ENCODE measurements at places on chromosomes 2 and 18. TPM values are rescaled to one million over a fixed set of nuclear protein-coding genes. Genes with fewer than 3 reads are reported as not detected.

CCDC74A gene
- total RNA-seq: 1.2 TPM

DNA sequence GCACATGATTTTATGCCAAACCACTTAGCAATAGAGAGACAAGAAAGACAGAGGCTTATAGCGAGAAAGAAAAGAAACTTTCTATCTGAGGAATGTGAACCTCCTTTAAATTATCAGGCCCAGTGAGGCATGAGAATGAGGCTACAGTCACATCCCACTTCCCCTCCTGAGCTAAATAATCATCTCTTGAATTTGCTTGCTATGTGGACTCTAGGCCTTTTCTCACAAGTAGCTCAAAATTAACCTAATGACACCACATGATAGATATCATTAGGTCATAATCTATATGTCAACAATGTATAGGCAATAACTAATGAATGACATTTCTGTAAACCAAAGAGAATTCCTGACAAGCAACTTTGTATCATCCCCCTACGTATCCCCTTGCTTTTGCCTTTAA is 301.5 kb upstream of the MGAT5 start:
- H3K4me3 ChIP-seq: no peak overlapping the region
- no peaks in the 10 kb centered on the region for H3K4me1 ChIP-seq
- no peaks in the 10 kb centered on the region for H3K27me3 ChIP-seq
- no peak for DNase-seq
- no peak overlapping the region for H3K27ac ChIP-seq

DNA sequence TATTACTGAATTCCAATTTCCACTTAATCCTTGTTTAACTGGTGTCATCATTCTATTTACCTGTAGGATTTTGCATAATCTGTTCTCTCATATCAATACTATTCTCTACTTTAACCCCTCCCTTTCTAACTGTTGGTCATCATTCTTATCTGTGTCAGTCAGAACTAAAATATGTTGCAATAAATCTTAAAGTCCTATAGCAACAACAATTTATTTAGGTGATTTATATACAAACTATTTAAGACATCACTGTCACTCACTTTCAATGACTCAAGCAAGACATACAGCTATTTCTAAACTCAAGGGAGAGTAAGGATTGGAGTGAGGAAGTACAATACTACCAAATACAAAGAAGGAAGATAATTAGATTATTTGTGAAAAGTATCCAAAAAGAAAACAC is 740.4 kb downstream of the DSC3 start:
- no peaks in the 10 kb centered on the region for H3K36me3 ChIP-seq
- no peaks in the 10 kb centered on the region for H3K4me1 ChIP-seq
- H3K27ac ChIP-seq: no peak overlapping the region
- H3K27me3 ChIP-seq: no peaks in the 10 kb centered on the region

GRCh38 chr2:134202371-134202770 is 51.5 kb upstream of the MGAT5 start:
- H3K27me3 ChIP-seq: no peaks in the 10 kb centered on the region
- H3K4me3 ChIP-seq: no peak overlapping the region
- peaks cover 32% of the 10 kb centered on the region for H3K4me1 ChIP-seq

DNA sequence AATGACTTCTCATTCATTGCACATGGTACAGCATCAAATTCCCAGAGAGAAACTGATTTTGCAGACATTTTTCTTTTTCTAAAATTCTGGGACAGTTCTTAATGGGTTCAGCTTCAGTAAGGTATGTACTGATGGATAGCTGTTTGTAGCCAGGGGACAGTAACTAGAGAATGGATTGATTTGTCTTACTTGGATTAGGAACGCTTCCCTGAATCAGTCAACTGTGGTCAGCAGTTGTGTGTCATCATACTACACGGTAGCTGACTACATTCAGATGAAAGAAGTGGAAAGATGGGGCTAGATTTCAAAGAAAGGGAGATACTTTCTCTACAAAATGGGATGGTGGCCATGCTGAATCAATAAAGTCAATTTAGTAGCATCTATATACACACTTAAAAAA is 431.4 kb downstream of the GRB14 start:
- H3K27me3 ChIP-seq: no peaks in the 10 kb centered on the region
- H3K4me1 ChIP-seq: no peaks in the 10 kb centered on the region
- no peak overlapping the region for H3K4me3 ChIP-seq
- no peak for DNase-seq
- no peak overlapping the region for H3K27ac ChIP-seq

FAM117B gene
- total RNA-seq: 9.8 TPM

DNA sequence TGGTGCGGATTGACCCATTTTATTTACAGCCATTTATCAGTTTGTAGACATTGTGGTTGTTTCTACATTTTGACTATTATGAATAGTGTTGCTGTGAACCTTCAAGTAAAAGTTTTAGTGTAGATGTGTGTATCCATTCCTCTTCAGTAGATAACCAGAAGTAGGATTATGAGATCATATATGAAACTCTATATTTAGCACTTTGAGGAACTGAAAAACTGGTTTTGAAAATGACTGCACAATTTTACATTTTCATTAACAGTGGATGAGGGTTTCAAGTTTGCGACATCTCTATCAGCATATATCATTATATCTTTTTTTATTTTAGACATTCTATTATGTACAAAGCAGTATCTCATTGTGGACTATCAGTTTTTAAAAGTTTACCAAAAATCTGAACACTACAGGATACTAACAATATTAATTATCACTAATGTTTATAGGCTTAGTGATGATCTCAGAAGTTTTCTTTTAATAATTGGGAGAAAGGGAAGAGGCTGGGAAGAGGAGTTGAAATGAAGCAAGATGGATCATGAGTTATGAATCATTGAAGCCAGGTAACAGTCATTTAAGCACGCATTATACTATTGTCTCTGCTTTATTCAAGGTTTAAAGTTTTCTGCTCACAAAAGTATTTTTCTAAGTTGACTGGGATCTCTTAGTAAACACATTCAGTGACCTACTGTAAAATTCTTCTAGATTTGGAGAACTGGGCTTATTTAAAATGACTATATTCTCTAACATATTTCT is 329.0 kb upstream of the LRATD1 start:
- no peaks in the 10 kb centered on the region for H3K27me3 ChIP-seq
- H3K4me3 ChIP-seq: no peak overlapping the region
- no peak overlapping the region for H3K27ac ChIP-seq
- no peaks in the 10 kb centered on the region for H3K36me3 ChIP-seq
- H3K4me1 ChIP-seq: no peaks in the 10 kb centered on the region

DNA sequence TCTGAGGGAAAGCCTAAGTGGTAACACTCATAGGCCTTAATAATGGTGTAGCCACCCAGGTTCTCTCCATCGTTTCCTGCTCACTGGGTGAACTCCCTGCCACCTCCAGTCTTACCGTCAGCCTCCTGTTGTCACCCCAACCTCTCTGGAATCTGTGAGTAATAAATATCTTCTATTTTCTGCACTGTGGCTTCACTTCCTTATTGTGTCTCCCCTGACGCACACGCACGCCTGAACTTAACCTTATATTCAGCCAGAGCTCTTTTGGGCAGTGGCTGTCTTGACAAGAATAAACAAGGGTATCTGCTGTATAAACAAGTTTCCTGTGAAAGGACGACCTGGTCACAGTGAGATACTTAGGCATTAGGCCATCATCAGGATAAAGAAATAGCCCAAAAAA is 467.2 kb downstream of the SPAG16 start:
- H3K27ac ChIP-seq: no peak overlapping the region
- no peak for DNase-seq
- H3K4me1 ChIP-seq: no peaks in the 10 kb centered on the region
- H3K36me3 ChIP-seq: no peaks in the 10 kb centered on the region
- H3K4me3 ChIP-seq: no peak overlapping the region

DNA sequence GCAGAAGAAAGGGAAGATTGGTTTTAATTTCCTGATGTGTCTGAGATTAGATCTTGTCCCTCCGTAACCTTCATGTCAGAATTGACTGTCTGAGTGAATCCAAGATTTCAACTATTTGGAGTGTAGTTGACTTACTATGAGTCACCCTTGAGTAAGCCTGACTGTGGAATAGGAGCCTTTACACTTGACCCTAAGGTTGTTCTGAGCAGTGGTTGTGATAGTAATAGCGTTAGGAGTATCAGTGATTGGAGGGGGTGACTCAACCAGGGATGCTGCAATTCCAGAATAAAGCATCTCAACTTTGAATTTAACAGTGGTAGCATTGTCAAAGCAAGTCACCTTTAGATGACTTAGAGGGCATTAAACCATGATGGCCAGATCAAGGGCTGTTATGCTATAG is 979.5 kb upstream of the FAM98A start:
- no peaks in the 10 kb centered on the region for H3K27me3 ChIP-seq
- H3K27ac ChIP-seq: no peak overlapping the region
- no peaks in the 10 kb centered on the region for H3K4me1 ChIP-seq
- no peak overlapping the region for H3K4me3 ChIP-seq

GRCh38 chr2:150156415-150156814 is 331.1 kb downstream of the RND3 start:
- H3K36me3 ChIP-seq: no peaks in the 10 kb centered on the region
- no peak overlapping the region for H3K4me3 ChIP-seq
- no peak overlapping the region for H3K27ac ChIP-seq
- no peak for DNase-seq
- H3K27me3 ChIP-seq: no peaks in the 10 kb centered on the region

DNA sequence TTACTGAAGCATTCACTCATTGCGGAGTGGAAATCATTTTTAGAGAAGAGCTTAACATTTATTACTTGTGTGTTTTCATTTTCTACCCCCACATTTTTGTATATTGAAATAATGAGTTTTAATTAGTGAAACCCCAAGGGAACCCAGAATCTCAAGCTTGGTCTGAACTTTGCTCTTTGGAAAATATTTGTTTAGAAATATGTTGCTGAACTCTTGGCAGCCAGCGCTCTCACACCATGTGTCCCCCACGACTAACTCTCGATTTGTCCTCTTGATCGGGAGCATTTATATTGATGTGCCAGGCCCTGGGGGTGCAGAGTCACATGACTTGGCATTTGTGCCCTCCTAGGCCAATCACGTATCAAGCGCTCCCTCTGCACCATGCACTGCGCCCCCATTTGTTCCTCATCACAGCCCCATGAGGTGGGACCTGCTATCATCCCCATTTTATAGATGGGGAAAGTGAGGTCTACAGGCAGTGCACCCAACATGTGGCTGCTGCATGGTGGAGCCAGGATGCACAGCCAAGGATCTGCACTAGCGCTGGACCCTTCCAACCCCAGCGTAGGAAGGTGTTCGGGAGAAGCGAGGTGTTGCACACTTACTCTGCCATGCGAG is 149.7 kb downstream of the NCK2 start:
- H3K4me1 ChIP-seq: no peaks in the 10 kb centered on the region
- peaks cover 21% of the 10 kb centered on the region for H3K36me3 ChIP-seq
- no peak overlapping the region for H3K27ac ChIP-seq
- no peak overlapping the region for H3K4me3 ChIP-seq

- H3K27me3 ChIP-seq: no peaks in the 10 kb centered on the region
- no peaks in the 10 kb centered on the region for H3K36me3 ChIP-seq
- H3K27ac ChIP-seq: no peak overlapping the region
- no peak for DNase-seq
Measured at GRCh38 chr2:204576362-204576979, 31.2 kb downstream of the PARD3B start.

DNA sequence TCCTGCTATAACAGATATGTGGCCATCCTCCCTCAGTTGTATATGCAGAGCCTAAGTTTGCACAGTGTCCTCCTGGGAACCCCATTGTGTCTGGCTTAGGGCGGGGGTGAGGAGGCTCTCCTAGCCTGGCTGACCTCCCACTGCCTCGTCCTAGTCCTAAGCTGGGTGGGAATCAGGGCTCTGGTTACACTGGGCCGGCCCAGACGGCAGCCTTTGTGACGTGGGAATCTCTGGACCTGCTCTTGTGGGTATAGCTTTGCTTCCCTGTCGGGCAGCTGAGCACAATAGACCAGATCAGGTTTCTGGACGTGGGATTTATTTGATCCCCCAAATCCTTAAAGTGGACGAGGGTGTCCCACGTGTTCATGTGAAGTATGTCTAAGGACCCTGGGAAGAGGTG is 2.9 kb downstream of the ACKR3 start:
- no peak overlapping the region for H3K27ac ChIP-seq
- no peaks in the 10 kb centered on the region for H3K36me3 ChIP-seq
- H3K27me3 ChIP-seq: peaks cover 5% of the 10 kb centered on the region
- H3K4me3 ChIP-seq: no peak overlapping the region
- DNase-seq: no peak

EMILIN1 gene
- 84.6 TPM for total RNA-seq

FBLN7 gene
- 5.4 TPM for total RNA-seq

- no peaks in the 10 kb centered on the region for H3K4me1 ChIP-seq
- no peaks in the 10 kb centered on the region for H3K36me3 ChIP-seq
- H3K27me3 ChIP-seq: no peaks in the 10 kb centered on the region
- H3K27ac ChIP-seq: no peak overlapping the region
- no peak overlapping the region for H3K4me3 ChIP-seq
- DNase-seq: no peak
Measured at GRCh38 chr2:162004031-162004430, 70.0 kb downstream of the DPP4 start.

HDLBP gene
- 444 TPM for total RNA-seq

GRCh38 chr2:22970284-22970975 is 414.5 kb upstream of the KLHL29 start:
- no peaks in the 10 kb centered on the region for H3K27me3 ChIP-seq
- no peaks in the 10 kb centered on the region for H3K36me3 ChIP-seq
- no peak overlapping the region for H3K27ac ChIP-seq
- H3K4me3 ChIP-seq: no peak overlapping the region

GRCh38 chr18:39238981-39239660 is 1673.5 kb upstream of the CELF4 start:
- H3K36me3 ChIP-seq: no peaks in the 10 kb centered on the region
- H3K4me1 ChIP-seq: no peaks in the 10 kb centered on the region
- no peak for DNase-seq

AP1S3 gene
- total RNA-seq: 16.8 TPM

CDH19 gene
- 1.4 TPM for total RNA-seq

DNA sequence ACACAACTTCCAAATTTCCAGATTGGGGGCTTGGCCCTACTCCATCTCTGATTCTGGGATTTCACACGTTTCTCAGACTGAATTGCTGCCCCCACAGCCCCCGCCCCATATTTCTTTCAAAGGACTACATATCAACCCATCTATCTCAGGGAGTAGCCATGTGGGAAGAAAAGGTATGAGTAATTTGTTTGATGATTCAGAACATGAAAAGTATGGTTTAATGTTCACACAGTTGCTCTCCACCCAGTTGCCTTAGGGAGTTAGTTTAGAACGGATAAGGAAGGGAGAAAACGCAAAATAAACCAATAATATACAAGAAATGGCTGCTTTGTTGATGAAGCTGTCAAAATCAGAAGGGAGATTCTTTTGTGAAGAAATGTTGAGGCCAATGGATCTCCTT is 145.1 kb downstream of the PIEZO2 start:
- H3K36me3 ChIP-seq: no peaks in the 10 kb centered on the region
- DNase-seq: no peak
- no peak overlapping the region for H3K4me3 ChIP-seq
- H3K27ac ChIP-seq: no peak overlapping the region
- no peaks in the 10 kb centered on the region for H3K27me3 ChIP-seq

GRCh38 chr2:29881089-29881730 is 40.2 kb downstream of the ALK start:
- H3K27me3 ChIP-seq: no peaks in the 10 kb centered on the region
- no peak for DNase-seq
- H3K36me3 ChIP-seq: no peaks in the 10 kb centered on the region
- H3K4me1 ChIP-seq: no peaks in the 10 kb centered on the region

GRCh38 chr2:196113061-196113974 is 44.7 kb upstream of the DNAH7 start:
- H3K4me3 ChIP-seq: no peak overlapping the region
- peaks cover 9% of the 10 kb centered on the region for H3K4me1 ChIP-seq
- no peaks in the 10 kb centered on the region for H3K27me3 ChIP-seq
- DNase-seq: no peak

All from upper lobe of right lung (tissue), 1 donor.